ENCODE measurements at places on chromosomes 5 and 9.

GRCh38 chr9:12814877-12815237, 40.0 kb downstream of the LURAP1L start:
- no peak for DNase-seq

GRCh38 chr5:115097236-115097635, 72.5 kb downstream of the TRIM36 start:
- no peak for DNase-seq

DNA sequence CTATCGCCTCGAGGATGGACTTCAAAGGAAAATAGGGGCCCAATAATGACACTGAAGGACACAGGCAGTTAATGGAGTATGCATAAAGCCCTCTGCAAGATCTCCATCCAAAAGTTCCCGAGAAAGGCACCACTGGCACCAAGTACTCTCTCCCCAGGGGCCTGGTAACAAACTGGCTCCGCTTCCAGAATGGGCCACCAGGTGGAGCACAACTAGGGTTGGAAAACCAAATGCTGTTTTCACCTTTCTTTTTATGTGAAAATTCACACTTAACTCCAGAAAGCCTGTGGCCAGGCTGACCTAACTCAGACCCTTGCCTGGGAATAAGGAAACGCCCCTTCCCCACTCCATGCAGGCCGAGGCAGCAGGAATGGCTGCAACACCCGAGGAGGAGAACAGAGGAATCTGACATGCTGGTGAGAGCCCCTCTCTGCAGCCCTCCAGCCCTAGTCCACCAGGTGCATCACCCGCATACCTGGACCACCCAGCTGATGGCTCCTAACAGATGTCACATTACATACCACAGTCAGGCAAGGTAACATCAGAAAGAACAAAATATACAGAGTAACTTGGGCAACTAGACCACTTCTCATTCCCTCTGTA, 42.8 kb downstream of the CAMSAP1 start:
- peak; percentile 26 for DNase-seq

DNA sequence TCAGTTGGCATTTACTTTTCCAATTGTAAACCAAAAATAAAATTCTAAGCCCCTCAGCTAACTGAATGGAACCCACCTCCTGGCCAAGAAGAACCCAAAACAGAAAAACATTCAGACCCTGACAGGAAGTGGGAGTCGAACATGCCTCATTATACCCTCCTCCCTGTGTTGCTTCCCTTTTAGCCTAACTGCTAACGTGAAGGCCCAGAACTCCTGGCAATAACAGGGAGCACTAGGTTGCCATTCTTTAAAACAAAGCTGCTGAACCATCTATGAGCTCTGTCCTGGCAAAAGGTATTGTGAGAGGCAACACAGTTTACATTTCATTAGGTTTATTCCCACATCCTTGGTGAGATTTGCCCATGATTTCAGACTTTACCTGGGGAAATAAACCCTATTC, 481.4 kb downstream of the CHSY3 start:
- no peak for DNase-seq

GRCh38 chr5:67310740-67311139, 114.1 kb upstream of the CD180 start:
- no peak for DNase-seq

DNA sequence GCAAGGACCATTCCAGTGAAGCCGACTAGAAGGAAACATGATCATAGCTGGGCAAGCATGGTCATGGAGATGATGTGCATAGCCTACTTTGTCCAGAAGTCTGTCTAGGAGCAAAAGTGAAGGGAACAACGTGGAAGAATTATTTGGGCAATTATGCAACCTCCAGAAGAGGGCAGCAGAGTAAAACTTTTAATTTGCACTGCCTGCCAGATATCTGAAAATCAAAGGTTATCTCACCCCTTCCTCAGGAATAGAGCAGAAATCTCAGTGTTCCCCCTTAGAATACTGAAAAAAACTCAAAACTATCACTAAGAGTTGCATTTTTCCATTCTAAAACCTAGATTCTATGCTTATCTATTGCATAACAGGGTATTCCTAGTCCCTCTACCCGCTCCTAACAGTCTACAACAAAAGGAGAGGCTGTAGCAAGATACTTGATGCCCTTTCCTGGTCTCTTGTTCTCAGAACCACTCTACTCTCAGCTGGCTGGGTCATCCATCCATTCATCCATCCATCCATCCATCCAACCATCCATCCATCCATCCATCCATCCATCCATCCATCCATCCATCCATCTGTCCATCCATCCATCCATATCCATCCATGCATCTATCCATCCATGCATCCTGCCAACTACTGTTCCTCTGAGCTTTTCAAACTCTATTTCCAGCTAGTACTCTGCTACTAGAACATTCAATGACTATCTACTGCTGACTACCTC, 8.4 kb upstream of the SETD9 start:
- no peak for DNase-seq

Measured in stimulated activated CD4-positive, alpha-beta T cell treated with anti-CD3 and anti-CD28 coated beads, Interleukin-1b, Interleukin-23, amount 100 ng/mL, for 1 hour (primary cell).